ENCODE measurements at places on chromosomes 12 and 14.

GRCh38 chr14:96095058-96095457 lies 55.9 kb downstream of the C14orf132 start:
- DNase-seq: no peak

DNA sequence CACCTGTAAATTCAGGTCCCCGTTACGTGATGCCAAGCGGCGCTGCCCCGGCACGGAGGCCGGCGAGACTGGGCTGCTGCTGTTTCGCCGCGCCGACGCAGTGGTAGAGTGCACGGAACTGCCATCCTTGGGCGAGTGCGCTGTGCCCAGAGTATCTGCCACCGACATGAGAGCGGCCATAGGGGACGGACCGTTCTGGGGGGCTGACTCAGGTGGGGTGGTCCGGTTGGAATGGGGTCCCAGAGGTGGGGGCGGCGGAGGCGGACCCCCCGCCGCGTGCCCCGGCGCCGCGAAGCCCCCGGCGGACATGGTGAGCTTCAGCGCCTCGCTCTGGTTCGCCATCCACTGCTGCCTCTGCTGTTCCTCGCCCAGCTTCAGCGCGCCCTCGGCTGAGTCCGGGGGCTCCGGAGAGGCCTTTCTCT lies 2.8 kb downstream of the IRF2BPL start:
- DNase-seq: no peak

GRCh38 chr14:69263364-69263763 lies 3.4 kb downstream of the GALNT16 start:
- DNase-seq: no peak

GRCh38 chr14:55220230-55220629 lies 28.8 kb upstream of the DLGAP5 start:
- DNase-seq: no peak

DNA sequence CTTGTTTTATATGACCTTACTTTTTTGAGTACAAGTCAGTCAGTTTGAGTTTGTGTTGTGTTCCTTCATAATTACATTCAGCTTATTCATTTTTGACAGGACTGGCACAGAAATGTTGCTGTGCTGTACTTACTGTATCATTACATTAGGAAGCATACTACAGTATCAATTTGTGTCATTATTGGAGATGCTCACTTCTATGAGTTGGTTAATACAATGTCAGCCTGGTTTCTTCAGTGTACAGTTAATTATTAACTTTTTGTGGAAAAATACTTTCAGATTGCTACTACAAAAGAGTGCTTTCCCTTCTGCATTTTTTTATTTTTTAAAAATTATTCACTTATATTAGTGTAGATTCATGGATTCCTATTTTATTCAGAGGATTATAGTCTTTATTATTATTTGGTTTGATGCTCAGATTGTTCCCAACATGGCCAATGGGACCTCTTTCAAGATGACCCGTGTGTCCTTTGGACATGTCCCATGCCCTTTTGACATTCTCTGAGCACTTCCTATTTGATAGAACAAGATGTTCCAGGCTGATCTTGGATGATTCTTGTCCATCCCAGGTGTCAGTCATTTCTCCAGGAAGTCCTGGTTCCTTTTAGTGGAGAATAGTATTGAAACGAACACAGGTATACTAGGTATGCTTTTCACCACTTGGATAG lies 66.6 kb downstream of the MON2 start:
- DNase-seq: no peak

DNA sequence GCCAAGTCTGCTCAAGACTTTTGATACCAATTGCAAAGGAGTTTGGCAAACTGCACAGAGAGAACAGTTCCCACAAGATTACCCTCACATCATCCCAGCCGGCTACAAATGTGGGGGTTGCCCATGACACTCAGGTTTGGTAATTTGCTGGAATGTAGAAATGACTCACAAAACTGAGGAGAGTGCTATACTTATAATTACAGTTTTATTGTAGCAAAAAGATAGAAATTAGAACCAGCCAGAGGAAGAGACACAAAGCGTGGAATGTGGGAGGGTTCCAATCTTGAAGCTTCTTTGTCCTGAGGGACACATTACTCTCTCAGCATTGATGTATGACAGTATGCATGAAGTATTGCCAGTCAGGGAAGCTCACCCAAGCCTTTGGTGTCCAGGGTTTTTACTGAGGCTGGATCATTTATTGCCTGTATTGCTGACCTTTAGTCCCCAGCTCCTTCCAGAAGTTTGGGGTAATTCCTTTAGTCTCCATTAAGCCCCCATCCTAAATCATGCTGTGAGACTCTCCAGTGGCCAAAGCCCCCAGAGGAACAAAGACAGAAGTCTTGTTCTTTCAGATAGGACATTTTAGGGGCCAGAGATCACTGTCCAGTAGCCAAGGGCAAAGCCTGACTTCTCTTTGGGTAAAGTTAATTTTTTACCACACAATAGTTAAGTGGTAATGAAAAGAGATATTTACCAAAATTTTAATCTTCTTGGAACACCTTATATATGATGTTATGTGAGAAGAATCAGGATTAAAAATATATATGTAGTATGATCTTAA lies 9.9 kb downstream of the TBK1 start:
- DNase-seq: no peak

DNA sequence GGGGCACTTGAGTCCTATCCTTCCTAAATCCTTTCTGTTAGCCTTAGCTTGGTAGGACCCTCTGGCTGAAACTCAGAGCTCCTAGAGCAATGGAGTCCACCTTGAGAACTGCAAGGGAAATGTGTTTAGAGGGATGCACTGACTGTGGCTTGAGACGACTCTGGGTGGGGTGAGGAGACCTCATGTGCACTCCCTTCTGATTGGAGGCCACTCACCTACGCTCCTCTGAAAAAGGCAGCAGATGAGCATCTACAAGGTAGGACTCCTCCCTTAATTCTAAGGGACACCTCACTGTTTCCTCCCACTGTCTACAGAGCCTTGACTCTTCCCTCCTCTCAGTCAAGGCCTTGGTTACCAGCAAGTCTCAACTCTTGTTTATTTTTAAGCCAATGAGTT lies 1.0 kb downstream of the MAP3K12 start:
- DNase-seq: no peak

DNA sequence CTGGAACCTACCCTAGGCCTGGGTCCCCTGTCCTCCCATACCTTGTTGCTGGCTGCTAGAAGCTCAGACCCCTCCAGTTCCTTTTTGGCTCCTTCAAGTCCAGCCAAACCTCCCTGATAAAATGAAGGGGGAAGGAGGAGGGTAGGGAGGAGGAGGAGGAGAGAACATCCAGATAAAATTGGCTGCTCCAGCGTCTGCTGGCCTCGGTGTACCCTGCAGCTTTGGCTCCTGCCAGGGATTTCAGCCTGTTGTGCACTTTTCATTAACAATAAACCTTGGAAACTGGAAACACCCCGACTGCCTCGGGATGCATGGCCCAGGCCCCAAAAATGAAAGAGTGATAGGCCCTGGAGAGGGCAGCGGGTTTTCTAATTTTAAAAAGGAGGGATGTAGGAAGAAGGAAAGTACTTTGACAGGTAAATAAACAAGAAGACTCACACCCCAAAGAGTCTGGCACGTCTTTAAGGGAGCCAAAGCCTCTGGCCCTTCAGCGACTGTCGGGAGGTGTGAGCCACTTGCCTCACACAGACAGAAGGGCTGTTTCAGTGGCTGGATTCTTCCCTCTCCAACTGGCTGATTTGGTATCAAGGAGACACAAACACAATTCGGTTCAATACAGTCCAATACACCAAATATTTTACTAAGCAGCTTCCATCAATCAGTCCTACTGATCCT lies 49.8 kb downstream of the NUAK1 start:
- DNase-seq: no peak

DNA sequence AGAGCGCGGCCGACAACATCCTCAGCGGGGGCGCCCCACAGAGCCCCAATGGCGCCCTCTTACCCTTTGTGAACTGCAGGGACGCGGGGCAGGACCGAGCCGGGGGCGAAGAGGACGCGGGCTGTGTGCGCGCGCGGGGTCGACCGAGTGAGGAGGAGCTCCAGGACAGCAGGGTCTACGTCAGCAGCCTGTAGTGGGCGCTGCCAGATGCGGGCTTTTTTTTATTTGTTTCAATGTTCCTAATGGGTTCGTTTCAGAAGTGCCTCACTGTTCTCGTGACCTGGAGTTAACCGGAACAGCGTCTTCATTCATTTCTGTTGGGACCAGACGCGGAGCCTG lies 103.8 kb upstream of the FKBP4 start:
- DNase-seq: peak; percentile 37

- no peak for DNase-seq
These were observed 28.3 kb downstream of the KRT18 start for GRCh38 chr12:52977170-52977569.

- DNase-seq: no peak
These were observed 110.1 kb upstream of the PELI2 start for GRCh38 chr14:56008150-56008549.

GRCh38 chr14:49702725-49703124 lies 9.8 kb downstream of the KLHDC1 start:
- DNase-seq: no peak

GRCh38 chr12:24864796-24865125 lies 84.1 kb downstream of the BCAT1 start:
- no peak for DNase-seq

- no peak for DNase-seq
These were observed 224.0 kb upstream of the PDE3A start for GRCh38 chr12:20144341-20144740.

GRCh38 chr14:89588016-89588415 lies 171.0 kb upstream of the FOXN3 start:
- no peak for DNase-seq

- DNase-seq: no peak
These were observed 21.7 kb downstream of the HMGA2 start for GRCh38 chr12:65845751-65846537.

- no peak for DNase-seq
These were observed 353.0 kb upstream of the TMTC1 start for GRCh38 chr12:30136696-30137095.

DNA sequence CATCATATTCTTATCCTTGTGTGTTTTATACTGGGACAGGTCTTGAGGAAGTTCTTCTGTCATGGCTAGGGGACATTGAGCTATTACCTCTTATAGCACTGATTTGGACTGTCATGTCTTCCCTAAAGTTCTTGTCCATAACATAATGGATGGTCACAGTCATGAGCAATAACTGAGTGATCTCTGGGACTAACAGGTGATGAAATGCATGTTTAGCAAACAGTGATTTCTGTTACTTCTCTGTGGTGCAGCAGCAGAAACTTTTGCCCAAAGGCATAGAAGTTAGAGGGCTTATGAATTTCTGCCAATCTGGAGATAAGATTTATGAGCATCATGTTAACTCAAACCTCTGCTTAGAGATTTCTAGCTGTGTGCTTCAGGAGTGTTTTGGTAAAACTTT lies 5.9 kb downstream of the ADIPOR2 start:
- no peak for DNase-seq

DNA sequence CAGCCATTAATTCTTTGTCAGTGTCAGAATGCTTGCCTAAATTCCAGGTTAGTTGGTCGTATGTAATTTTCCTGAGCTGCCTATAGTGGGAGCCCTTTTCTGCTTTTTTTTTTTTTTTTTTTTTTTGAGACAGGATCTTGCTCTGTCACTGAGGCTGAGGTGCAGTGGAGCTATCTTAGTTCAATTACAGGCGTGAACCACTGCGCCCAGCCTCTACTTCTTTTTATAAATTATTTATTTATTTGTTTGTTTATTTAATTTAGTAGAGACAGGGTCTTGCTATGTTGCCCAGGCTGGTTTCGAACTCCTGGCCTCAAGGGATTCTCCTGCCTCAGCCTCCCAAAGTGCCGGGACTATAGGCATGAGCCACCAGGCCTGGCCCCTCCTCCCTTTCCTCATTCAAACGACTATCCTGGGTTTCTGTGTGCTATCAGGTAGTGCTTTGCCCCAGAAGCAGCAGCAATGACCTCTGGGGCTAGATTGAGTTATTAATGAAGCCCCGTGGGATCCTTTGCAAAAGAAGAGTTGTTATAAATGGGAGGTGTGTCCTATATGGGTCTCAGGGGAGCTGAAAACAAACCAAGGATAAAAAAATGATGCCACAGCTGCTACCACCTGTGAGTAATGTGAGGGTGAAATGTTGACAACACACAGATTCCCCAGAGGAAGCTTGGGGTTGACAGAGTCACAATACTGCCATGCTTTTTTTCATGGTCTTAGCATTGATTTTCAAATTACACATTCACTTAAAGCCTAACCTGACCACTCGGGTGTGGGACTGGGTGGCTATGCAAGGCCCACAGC lies 34.6 kb upstream of the NFKBIA start:
- DNase-seq: no peak

DNA sequence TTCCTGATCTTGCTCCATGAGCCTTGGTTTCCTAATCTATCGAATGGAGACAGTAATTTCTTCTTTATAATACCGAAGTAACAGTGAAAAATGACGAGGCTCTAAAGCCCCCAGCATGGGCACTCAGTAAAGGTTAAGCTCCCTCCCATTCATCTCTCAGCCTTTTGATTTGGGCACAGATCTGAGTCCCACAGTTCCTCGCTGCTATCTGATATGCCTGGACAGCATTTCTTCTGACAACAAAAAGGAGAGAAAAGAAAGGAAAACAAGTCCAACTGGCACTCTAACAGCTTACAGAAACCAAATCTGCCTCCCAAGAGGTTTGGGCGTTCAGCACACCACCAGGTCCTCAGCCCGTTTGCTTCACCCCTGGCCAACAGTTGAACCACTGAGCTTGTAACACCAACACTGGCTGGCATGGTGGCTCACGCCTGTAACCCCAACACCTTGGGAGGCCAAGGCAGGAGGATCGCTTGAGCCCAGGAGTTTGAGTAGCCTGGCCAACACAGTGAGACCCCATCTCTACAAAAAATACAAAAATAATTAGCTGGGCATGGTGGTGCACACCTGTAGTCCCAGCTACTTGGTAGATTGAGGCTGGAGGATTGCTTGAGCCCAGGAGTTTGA lies 19.5 kb downstream of the CCDC88C start:
- no peak for DNase-seq

GRCh38 chr14:96639550-96639949 lies 137.4 kb downstream of the PAPOLA start:
- no peak for DNase-seq

DNA sequence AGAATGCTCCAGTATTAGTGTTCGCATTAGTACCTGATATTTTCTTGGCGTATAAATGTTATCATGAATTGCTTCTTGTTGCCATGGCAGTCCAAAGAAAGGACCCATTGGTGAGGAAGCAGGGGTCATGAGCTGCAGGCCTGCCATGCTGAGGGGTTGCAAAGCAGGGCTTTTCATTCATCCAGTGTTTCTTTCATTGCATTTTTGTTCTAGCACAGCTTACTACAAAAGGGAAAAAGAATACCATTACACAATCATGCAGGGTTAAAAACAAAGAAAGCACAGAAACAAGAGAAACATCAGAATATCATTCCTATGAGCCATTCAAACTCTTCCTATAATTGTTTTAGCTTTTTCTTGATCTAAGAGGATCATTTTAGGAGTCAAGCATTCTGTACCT lies 24.0 kb downstream of the DICER1 start:
- DNase-seq: no peak

- DNase-seq: no peak
These were observed 157.4 kb downstream of the EFCAB11 start for GRCh38 chr14:89797148-89797547.

GRCh38 chr12:132145334-132145733 lies 1.1 kb downstream of the NOC4L start:
- no peak for DNase-seq

DNA sequence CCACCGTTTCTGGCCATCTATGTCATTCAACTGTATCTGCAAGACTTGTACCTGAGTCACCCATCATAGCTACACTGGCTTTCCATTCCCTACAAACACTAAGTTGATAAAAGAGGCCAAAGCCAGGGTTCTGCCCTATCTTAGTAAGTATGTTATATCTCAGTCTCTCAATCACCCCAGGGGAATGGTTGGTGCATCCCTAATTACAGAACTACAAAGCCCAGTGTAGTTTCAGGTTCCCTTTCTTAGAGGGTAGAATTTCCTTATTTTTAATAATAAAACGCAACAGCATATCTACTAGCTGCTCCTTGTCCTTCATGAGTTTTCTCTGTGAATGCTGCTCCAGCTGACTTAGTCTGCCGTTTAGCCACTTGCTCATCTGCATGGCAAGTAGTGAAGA lies 57.6 kb downstream of the ST8SIA1 start:
- DNase-seq: no peak

Measured in stimulated activated CD4-positive, alpha-beta T cell treated with anti-CD3 and anti-CD28 coated beads, TNF-alpha, amount 100 ng/mL, for 1 hour (primary cell).